ENCODE measurements at places on chromosomes 4 and X.

DNA sequence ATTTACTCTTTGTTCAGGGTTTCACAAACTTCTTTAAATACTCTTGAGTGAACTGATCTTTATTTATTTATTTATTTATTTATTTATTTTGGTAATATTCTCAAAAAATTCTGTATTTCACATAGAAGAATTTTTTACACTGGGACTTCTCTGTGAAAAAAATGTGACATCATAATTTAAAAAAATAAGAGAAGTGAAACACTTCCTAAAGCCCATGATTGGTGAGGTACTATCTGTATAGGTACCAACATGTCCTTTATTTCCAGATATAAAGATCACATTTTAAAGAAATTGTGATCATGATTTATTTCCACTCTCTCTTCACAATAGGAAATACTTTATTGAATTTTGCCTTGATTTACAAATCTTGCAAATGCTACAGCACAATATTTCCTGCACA lies 497.1 kb downstream of the FAT4 start:
- no peak for DNase-seq

DNA sequence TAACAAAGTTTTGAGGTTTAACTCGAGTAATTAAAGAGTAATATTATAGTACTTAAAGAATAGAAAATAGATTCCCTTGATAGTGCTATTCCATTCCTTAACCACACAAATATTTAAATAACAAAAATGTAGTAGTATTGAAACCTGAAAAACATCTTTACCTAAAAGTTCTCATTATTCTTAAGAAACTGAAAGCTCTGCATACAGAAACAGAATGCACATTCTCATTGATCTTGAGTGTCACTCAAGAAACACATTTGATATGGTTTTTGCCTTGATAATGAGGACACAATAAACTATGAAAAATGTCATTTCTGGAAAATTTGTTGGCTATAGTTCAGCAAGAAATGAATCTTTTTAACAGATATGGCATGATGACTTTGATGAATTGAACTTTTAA lies 268.5 kb downstream of the COL25A1 start:
- no peak for DNase-seq

GRCh38 chr4:124854968-124855367 lies 142.4 kb upstream of the ANKRD50 start:
- DNase-seq: no peak

GRCh38 chr4:47510506-47511143 lies 25.6 kb downstream of the ATP10D start:
- DNase-seq: no peak

Measured in stimulated activated CD8-positive, alpha-beta memory T cell treated with anti-CD3 and anti-CD28 coated beads, Interleukin-4, amount 100 ng/mL, for 1 hour (primary cell).